ENCODE measurements at places on chromosomes 13 and 19. TPM values are rescaled to one million over a fixed set of nuclear protein-coding genes. Genes with fewer than 3 reads are reported as not detected.

Gene ZNF524
- 6.4 TPM for total RNA-seq

Gene WDR87
- not detected for total RNA-seq

Gene AP3D1
- total RNA-seq = 33.2 TPM

Gene ZNF221
- 6.5 TPM for total RNA-seq

Gene CSNK1A1L
- not detected for total RNA-seq

Gene SLC6A16
- 0.20 TPM for total RNA-seq

Gene RGS9BP
- total RNA-seq = 0.89 TPM

Gene GNG14
- total RNA-seq = not detected

Gene CYP2A7
- total RNA-seq = not detected

Gene BRCA2
- total RNA-seq = 5.6 TPM

Gene GMIP
- total RNA-seq = 7.2 TPM

Gene PCDH9
- total RNA-seq = 5.5 TPM

Gene LYPD5
- 16.0 TPM for total RNA-seq

Gene DACH1
- total RNA-seq = 8.5 TPM

Gene FCHO1
- total RNA-seq = 2.4 TPM

Gene WTIP
- total RNA-seq = 14.4 TPM

Gene POGLUT2
- total RNA-seq = 15.3 TPM

Gene PCSK4
- 0.59 TPM for total RNA-seq

Gene ZNF69
- total RNA-seq = 6.5 TPM

Gene PDX1
- 0.10 TPM for total RNA-seq

Gene FLT3LG
- total RNA-seq = 1.3 TPM

Gene ZNF844
- total RNA-seq = 13.2 TPM

Gene LGALS4
- total RNA-seq = 1.3 TPM

Gene EID2B
- total RNA-seq = 1.8 TPM

Gene CEACAM3
- 1.5 TPM for total RNA-seq

Gene ATP8B3
- total RNA-seq = 0.99 TPM

Gene C19orf73
- 0.30 TPM for total RNA-seq

Gene CEACAM20
- total RNA-seq = not detected

Gene C19orf38
- 3.6 TPM for total RNA-seq

Gene MBD3L3
- not detected for total RNA-seq

Gene PEG3
- 37.3 TPM for total RNA-seq

Gene ITGBL1
- total RNA-seq = 5.0 TPM

Gene CCDC194
- not detected for total RNA-seq

Gene C13orf46
- under 0.01 TPM for total RNA-seq

Gene SHISA7
- total RNA-seq = 0.10 TPM

Gene POSTN
- total RNA-seq = 947 TPM

Gene STOML3
- total RNA-seq = not detected

Gene PGLYRP1
- total RNA-seq = 5.3 TPM

Gene MZF1
- total RNA-seq = 11.0 TPM

Gene USHBP1
- 2.0 TPM for total RNA-seq

Gene PCDH20
- total RNA-seq = 7.7 TPM

Gene ZNF823
- total RNA-seq = 18.0 TPM

Gene FFAR3
- 0.10 TPM for total RNA-seq

Data from skin of body (tissue), 3 donors.